Activated T-cell treated with anti-CD3 and anti-CD28 coated beads for 24 hours (primary cell): ENCODE measurements at places on chromosomes 2 and 18.

DNA sequence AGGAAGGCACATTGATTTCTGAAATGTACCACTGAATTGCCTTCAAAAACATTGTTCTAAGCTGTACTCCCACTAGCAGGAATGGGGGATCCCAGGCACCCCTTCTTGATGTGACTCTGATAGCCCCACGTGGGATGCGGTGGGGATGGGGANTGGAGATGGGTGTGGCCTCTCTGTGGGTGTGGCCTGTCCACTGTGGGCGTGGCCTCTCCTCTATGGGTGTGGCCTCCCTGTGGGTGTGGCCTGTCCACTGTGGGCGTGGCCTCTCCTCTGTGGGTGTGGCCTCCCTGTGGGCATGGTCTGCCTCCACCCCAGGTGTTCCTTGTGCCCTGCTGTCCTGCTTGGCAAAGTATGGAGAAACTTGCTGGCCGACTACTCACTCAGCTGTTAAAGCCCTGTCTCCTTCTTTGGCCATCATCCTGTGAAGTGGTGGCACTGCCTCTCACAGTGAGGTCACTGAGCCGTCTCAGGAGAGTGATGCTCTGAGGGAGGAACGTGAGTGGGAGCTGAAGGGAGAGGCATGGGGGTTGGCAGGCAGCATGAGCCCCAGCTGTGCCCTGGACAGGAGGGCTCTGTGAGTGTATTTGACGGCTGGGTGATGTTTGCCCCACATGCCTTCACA, 6.7 kb upstream of the PARD6G start:
- no peak for DNase-seq

DNA sequence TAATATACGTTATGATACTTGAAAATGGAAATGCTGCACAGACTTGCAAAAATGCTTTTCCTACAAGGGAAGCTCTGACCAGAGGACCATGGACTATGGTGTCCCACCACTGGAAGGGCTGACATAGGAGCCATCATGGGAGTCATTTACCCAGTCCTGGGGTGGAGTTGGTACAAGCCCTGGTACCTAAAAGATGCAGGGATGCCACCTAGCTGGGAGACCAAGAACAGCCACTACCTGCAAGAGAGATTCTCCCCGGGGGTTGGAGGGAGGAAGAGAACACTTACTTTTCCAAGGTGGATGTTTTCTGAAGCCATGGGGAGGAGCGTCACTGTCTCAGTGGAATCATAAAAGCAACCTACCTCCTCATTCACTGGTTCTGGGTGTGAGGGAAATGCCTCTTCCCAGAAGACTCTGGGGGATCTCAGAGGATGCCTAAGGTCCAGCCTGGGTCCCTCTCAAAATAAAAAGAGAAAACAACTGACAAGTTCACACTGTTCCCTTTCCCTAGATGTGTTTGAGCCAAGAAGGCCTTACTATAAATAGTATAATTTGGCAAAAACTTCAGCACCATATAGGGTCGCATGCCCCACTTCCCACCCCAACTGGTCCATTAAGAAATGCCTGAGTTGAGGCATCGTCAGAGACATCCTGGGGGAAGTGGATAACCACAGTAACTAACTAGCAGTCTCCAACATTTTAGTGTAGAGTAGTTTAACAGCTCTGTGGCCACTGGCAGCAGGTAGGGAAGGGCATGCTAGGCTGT, 39.9 kb downstream of the REEP1 start:
- no peak for DNase-seq

GRCh38 chr2:16640001-16640700, 25.5 kb downstream of the CYRIA start:
- no peak for DNase-seq

DNA sequence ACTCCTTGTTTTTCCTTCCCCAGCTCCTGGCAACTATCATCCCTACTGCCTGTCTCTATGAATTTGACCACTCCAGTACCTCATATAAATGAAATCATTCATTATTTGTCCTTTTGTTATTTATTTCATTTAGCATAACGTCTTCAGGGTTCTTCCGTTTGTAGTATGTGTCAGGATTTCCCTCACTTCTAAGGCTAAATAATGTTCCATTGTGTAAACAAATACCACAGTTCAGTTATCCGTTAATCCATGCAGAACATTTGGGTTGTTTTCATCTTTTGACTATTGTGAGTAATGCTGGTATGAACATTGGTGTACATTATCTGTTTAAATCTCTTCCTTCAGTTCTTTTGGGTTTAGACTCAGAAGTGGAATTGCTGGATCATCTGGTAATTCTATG, 18.8 kb downstream of the DYNC2LI1 start:
- no peak for DNase-seq

- no peak for DNase-seq
These were observed 48.1 kb downstream of the TMEM185B start for GRCh38 chr2:120174963-120175581.

DNA sequence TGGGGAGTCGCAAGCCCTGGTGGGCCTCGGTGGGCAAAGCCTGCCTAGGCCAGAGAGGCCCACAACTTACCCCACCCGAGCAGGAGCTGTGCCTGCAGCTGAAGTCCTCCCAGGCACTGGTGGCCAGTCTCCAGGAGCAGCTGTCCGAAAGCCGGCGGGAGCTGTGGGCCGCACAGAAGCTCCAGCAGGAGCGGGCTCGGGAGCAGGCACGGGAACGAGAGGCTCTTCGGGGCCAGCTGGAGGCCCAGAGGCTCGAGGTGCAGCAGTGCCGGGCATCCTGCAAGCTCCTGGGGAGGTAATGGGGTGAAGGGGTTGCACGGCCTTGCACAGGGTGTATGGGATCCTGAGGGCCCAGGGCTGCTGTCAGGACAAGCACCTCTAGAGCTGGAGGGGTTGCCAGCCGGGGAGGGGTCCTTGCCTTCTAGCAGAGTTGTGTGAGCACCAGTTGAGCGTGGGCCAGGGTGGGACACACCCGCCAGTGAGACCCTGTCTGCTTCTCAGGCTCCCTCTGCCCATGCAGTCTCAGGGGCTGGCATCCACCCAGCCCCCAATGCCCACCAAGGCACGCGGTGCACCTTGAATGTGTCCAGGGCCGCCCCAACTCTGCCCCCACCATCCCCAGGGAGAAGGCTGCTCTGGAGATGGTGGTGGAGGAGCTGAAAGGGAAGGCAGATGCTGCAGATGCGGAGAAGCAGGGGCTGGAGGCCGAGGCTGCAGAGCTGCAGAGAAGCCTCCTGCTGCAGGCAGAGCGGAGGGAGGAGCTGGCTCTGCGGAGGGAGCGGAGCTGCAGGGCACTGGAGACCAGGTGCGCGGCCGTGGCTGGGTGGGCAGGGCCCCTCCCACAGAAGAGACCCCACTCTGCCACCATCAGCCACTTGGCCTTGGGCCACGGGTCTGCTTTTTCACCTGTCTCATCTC, 27.2 kb downstream of the CROCC2 start:
- DNase-seq = no peak

- DNase-seq = no peak
These were observed 566.6 kb upstream of the DSEL start for GRCh38 chr18:68083131-68083530.

DNA sequence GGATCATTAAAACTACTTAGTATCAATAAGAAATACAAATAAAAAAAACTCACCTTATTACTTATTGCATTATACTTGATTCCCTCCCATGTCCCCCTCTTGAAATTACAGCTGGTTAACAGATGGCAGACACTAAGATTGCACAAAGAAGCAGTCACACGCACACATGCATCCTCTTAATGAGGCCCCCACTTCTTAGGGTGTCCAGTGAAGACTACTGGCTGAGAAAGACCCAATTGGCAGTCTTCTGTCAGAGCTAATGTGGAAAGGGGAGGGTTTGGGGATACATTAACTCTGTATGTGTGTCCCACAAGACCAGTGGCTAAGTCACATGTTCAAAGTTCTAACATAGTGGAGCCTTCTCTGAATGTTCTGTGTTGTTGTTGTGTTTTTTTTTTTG, 210.7 kb downstream of the MTX2 start:
- no peak for DNase-seq

DNA sequence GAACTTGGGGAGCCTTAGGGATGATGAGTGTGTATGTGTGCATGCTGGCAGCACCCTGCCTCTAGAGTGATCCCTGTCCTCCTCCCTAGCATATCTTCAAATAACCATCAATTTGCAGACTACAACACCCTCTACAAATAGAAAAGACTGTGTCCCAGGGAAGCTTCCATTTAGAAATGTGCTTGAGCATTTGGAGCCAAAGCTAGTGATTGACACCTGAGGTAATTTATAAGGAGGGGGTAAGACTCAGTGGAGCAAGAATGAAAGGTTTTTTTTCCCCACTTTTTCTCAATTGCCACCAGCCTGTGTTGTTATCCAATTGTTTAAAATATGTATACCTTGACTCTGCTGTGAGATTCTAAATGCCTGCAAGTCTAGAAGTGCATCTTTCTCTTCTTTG, 286.0 kb upstream of the SLC14A2 start:
- no peak for DNase-seq

GRCh38 chr18:32549248-32550110, 78.8 kb upstream of the GAREM1 start:
- peak; percentile 19 for DNase-seq

- DNase-seq = no peak
These were observed 17.0 kb upstream of the RBMS1 start for GRCh38 chr2:160510617-160511016.

- DNase-seq = no peak
These were observed 180.9 kb downstream of the BCL2 start for GRCh38 chr18:63138436-63139340.

DNA sequence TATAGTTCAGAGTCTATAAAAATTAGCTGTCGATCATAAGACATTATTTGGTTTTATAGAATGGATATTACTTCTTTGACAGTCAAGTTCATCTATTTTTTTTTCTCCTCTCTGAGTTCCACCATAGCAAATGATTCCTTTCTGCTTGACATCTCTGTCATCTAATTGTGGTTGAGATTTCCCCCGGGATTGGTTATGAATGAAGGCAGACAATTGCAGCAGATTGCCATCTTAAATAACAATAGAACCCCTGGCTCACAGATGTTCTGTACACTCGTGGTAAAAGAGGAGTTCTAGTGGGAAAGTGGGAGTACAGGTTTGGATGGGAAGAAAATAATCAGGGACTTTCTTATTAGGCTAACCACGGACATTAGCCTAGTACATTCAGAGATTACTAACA, 292.1 kb upstream of the NRXN1 start:
- no peak for DNase-seq

GRCh38 chr2:208269091-208269490, 3.0 kb downstream of the PIKFYVE start:
- DNase-seq = no peak

GRCh38 chr2:58140508-58141072, 94.0 kb downstream of the VRK2 start:
- DNase-seq = no peak

GRCh38 chr2:119644186-119644585, 34.8 kb upstream of the TMEM177 start:
- DNase-seq = no peak

GRCh38 chr2:237520290-237520689, 33.2 kb downstream of the MLPH start:
- DNase-seq = no peak

GRCh38 chr18:23684515-23685197, 4.6 kb upstream of the LAMA3 start:
- no peak for DNase-seq

GRCh38 chr18:26181343-26181826, 44.9 kb upstream of the TAF4B start:
- no peak for DNase-seq

DNA sequence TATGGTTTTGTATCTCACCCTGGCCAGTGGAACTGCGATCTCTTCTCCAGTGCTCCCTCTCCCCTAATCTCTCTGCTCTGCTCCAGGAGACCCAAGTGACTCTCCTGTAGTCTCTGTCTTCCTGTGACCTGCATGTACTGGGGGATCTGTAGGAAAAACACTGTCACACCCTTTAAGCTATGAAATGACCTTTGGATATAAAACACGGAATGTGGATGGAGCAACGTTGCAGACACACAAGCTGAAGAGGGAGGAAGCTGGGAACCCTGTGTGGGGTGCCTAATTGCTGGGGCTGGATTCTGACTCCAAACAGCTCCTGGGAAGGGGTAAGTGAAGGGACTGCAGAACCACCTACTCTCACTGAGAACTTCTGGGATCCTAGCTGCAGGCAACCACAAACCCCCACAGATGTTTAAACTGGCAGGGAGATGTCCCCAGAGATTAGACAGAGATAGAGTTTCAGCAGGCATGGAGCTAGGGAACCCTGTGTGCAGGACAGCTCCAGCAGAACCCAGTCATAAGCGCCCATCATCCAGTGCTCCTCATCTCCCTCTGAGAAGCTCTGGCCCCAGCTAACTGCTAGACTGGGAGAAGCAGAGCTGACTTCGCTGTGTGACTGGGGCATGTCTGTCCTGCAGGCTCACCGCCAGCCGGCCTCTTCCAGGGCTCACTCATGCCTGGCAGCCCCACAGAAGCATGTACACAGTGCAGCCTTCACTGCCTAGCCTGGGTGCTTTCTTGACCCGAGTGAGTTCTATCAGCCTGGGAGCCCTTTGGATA, 482.7 kb upstream of the SETBP1 start:
- DNase-seq = no peak

DNA sequence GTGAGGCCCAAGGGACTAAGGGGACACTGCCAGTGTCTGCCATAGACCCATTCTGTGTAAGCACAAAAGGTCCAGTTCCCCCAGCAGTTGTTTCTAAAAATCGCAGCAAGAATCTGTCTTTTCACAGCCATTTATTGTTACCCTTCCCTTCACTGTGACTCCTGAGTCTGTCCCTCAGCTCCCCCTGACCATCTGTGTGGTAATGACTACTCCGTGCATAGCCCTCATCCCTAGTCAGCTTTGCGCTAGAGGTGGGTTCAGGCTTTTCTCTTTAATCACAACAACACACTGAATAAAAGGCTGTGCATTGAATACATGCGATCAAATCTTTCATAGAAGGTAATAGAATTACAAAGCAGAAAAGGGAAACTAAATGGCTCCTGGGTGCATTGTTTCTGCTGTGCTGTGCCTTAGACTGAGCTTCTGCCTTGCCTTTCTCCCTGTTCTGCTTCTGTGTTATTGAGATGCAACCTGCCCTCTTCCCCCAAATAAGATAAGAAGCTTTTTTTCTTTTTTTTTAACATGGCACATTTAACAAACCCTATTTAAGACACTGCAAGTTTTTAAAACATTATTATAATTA, 836.0 kb upstream of the CDH2 start:
- no peak for DNase-seq

- DNase-seq = no peak
These were observed 45.4 kb downstream of the EML6 start for GRCh38 chr2:54768772-54769428.

- no peak for DNase-seq
These were observed 1.1 kb upstream of the FN1 start for GRCh38 chr2:215436705-215437565.

DNA sequence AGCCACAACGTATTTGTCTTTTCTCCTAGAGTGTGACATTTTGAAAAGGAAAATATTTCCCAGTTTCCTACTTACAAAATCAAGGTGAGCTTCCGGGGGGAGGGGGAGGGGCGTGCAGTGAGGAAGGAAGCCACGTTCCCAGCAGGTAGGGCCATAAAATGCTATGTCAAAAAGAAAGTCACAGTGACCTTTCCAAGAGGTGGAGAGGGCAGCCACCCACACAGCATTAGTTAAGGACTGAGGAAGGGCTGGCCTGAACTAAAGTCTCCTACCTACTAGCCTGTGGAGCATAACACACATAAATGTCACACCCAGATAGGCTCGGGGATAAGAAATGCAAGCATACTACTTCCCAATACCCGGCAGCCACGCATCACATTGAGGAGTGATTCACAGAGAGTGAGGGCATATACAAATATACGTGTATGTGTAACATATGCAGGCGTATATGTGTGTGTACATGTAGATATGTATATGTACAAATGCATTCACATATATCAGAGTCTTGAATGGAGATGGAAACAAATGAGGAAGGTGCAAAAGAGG, 191.1 kb downstream of the STK39 start:
- no peak for DNase-seq
